ENCODE measurements at places on chromosomes 6 and 20. TPM values are rescaled to one million over a fixed set of nuclear protein-coding genes. Genes with fewer than 3 reads are reported as not detected.

DNA sequence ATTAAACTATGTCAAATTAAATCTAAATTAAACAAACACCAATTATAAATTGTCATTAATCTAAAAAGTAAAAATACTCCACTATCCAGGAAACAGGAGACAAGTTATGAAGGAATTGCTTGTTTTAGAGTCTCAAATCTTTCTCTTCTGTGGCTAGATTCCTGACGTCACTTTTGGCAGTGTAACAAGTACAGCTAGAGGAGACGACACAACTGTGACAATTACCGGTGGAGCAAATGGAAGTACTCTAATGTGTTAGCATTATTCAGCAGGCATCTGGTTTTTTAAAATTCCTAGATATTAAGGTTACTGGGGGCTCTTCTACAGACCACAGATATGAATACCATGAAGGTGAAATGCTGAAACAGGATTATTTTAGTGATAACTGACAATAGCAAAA lies 1042.7 kb downstream of the EPHA7 start:
- no peak for DNase-seq

- DNase-seq = no peak
Measured at GRCh38 chr6:110710115-110710514, 105.2 kb downstream of the CDK19 start.

DNA sequence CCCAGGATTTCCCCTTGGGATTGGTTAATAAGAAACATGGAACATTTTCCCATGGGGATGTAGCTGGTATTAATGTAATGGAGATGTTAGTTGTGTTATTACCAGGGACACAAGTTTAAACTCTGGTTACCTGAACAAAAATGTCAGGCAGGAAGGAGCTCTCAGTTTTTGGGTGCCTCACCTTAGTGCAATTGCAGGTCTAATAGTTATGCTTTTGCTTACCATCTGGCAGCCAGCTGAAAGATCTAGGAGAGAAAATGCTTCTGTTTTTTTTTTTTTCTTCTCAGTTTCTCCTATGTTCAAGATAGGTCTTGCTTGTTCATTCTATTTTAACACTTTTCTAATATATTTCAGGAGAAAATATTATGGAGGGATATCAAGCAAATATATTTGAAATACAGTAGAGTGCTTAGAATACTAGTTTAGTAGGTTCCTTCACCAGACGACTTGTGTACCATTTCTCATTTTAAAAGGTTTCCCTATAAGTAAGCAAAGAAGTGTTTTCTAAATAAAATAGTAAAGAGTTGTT lies 4.2 kb upstream of the UBE2J1 start:
- no peak for DNase-seq

DNA sequence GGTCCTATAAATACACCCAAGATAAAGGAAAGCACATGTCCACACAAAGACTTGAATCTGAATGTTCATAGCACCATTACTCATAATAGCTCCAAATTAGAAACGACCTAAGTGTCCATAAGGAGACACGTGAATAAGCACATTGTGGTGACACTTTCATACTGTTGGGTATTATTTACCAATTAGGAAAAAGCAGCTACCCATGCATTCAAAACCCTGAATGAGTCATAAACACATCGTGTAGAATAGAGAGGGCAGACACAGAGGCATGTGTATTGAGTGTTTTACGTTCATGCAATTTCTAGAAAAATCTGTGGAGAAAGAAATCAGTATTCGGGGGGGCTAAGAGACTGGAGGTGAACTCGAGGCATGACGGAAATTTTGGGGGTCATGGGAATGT lies 396.7 kb downstream of the THBS2 start:
- no peak for DNase-seq

DNA sequence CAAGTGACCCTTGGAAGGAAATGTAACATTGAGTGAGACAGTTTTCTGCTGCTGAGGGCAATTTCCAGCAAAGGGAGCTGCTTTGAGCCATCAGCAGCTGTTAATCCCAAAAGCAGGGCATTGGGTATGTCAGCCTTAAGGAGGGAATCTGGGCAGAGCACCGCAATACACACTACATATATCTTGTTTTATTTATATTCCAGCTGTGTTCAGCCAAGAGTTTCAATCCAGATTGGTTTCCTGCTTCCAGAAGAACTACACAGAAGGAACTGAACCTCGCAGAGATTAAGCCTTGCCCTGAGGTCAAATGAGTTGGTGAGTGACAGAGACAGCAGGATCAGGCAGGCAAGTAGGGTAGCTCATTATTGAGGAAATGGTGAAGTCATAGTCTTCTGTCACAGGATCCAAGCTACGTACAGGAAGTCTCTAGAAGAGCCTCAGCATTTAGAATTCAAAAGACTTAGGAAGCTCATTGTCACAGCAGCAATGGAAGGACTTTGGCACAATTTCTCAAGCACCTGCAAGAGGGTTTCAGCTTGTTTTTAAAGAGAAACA lies 109.9 kb upstream of the HEY2 start:
- no peak for DNase-seq

LAMA2 gene
- total RNA-seq = 1.0 TPM

- no peak for DNase-seq
Measured at GRCh38 chr20:55140631-55141030, 665.2 kb downstream of the DOK5 start.

DNA sequence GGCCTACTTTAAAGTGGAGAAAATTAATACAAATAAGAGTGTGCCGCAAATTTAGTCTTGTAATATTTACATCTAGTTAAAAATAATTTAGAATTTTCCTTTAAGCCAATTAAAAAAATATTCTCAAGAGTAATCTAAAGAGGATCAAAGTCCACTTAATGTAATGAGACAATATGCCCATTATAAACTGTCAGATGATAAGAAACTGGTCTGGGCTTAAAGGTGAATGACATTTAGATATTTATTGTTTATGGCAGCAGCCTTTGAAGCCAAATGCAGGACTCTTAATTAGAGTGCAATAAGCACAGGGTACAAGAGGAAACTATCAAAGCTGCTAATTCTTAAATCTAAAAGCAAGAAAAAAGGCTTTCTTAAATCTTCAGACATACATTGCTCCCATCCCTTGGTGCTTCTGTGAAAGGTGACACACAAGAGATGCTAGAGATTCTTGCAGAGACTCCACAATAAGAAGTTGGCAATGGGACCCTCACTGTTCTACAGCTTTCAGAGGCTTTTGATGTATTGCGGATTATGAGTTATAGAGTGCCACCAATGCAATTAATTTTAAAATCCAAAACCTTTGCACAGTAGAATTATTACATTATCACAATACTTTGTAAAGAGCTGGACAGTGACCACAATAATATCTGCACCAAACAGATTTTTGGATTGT lies 116.1 kb downstream of the MAN1A1 start:
- DNase-seq = no peak

DNA sequence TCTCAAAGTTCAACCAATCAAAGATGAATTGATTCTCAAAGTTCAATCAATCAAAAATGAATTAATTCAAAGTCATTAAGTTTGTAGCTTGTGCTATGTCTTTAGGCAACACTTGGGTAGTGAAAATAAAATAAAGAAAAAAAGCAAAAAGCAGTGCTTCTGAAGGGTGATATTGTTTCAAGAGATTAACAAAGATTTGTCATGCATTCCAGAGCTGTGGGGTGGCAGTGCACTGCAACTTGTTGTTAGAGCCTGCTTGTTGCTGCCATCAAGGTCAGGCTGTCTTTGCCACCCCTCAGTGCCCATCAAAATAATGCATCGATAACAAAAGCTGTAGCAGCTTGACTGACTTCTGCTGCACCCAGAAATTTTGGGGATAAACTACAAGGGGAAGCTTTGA lies 128.6 kb downstream of the RNF144B start:
- DNase-seq = no peak

BPI gene
- not detected for total RNA-seq

- DNase-seq = no peak
Measured at GRCh38 chr6:112912416-112913101, 565.4 kb downstream of the RFPL4B start.

DNA sequence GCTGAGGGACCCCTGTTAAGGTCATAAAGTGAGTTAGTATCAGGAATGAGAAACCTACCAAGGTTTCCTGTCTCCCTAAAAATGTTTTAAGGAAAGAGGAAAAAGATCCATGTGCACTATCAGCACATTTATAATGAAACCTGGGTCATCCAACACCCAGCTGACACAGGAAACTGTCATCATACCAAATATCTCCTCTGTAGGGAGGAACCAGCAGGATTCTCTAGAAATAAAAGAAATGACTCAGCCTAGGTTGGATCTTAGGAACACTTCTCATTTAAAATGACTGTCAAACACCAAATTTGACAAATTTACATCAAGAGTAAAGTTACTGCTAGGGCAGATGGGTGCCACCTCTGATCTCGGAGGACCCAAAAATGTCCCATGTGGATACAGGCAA lies 21.7 kb downstream of the GFOD1 start:
- no peak for DNase-seq

SLC22A2 gene
- total RNA-seq = not detected

DNA sequence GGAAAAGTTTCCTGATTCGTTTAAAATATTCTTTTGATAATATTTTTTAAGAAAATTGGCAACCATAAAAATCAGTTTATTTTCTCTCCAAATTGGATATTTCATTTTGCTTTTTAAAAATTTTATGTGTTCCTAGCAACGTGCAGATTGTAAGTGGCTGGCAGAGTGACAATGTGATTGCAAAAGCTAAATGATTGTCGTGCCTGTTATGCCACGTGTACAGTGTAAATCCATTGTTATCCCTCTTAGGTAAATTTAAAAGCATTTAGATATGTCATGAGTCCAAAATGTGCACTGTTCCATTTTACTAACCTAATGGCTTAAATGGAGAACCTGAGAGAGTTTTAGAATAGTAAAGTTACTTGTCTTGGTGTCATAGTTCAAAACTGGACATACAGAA lies 94.4 kb upstream of the ADGRF4 start:
- DNase-seq = no peak

DNA sequence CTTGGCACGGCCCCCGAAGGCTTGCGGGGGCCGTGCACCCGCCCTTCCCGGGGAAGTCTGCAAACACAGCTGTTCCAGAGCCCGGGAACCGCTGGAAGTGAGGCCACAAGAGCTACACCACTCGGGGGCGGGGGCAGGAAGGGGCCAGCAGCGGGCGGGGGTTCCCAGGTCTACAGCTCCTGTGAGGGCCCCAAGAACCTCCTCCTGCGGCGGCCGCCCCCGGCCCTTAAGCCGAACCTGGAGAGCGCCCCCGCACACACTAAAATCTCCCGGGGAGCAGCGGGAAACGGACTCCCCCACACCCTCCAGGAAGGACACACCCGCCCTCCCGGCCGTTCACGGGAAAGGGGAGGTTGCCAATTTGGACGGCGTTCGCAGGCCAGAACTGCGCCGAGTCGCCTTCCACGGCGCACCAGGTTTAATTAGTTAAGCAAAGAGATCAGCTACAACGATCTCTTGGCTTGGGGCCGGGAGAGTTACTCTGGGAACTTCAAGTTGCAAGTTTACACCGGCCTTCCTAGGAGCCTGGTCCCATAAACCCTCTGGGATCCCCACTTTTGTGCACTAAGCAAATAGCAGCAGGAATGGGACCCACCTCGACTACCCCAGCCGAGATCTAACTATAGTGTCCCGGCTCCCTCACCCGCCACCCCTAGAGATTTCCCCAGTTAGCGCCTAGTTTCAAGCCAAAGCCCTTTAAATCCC lies 1.7 kb downstream of the JAG1 start:
- DNase-seq = no peak

Measured in NCI-H460 (cell line).